NCI-H1694 (cell line): ENCODE measurements at places on chromosomes 5 and 9.

DNA sequence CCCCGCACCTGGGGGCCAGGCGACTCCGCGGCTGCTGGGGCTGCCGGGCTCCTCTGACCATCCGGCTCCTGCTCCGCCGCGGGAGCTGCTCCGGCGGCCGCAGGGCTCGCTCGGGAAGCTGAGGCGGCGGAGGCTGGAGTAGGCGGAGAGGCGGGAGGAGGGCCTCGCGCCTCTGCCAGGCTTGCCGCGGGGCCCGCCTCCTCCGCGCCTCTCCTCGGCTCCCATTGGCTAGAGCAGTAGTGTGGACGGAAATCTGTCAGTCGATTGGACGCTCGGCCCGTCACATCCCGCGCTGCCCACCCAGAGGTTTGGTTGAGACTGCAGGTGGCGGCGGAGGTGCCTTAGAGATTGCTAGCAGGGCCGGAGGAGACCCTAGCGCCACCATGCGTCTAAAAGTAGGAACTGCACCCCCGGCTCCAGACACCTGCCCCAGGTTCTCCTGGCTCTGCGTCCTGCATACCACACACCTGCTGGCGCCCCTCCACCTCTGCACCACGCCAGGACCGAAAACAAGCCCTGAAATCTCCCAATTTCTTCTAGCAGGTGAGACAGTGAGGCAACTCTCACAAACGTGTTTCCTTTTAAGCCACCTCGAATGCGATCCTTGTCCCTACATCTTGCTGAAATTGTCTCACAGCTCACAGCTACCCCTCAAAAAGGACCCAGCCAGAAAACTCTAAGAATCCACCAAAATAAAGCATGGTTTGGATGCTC, at the start of gene SCAI:
Gene SCAI (minus strand): TSS at position 152 of the 714 bp plus-strand sequence. CDS start 91 bp downstream, at position 61.
- DNase-seq = peak; percentile 91

DNA sequence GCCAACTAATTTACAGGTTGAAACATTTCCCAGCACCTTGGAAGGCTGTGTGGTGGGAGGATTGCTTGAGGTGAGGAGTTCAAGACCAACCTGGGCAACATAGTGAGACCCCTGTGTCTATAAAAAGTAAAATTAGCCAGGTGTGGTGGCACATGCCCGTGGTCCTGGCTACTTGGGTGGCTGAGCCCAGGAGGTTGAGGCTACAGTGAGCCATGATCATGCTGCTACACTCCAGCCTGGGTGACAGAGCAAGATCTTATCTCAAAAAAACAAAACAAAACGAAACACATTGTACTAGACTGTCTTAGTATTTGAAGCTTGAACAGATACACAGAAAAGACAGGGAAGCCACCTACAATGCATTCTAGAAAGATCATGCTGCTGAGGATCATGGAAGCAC, 2.8 kb upstream of the HSDL2 start:
- no peak for DNase-seq

DNA sequence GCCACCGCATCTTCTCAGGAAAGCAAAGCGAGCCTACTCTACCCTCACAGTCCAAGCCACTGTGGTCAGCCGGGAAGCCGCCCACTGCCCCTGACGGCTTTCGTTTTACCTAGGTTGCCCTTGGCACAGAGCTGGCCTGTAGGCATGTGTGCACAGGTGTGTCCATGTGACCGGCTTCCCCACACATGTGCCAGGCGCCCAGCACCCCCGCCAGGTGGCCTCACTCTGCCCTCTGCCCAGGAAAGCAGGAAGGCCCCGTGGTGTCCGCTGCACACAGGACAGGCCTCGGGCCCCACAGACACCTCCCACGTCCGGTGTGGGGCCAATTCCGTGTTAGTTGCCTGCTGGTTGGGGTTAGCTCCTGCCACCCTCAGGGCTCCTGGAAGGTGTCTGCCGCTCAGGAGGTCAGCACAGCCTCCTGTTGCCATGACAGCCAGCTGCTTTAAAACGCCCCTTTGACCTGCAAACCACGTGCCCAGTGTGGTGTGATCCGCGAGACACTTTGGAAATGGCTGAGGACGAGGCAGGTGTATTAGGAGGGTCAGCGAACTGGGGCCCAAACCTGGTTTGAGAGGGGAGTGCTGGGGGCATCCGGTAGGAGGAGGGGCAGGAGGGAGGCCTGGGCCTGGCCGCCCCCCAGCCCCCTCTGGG, 28.7 kb downstream of the TPPP start:
- no peak for DNase-seq

DNA sequence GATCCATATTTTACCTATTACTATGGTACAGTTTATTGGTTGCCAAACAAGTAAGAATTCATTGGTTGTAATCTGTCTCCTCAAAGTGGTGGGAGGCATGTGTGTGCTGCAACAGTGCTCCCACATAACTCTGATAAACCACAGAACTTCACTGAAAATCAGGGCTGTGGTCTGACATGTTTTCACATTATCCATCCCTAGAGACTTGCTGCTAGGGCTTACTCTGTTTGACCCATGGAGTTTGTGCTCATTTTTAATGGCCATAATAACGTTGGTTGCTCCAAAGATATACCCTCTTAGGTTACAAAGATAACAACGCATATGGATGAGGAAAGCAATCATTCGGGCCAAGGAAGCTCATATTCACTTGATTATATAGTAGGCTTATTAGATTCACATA, 37.0 kb downstream of the HACD4 start:
- no peak for DNase-seq

GRCh38 chr5:153991168-153991567, 47.5 kb downstream of the FAM114A2 start:
- DNase-seq = no peak

DNA sequence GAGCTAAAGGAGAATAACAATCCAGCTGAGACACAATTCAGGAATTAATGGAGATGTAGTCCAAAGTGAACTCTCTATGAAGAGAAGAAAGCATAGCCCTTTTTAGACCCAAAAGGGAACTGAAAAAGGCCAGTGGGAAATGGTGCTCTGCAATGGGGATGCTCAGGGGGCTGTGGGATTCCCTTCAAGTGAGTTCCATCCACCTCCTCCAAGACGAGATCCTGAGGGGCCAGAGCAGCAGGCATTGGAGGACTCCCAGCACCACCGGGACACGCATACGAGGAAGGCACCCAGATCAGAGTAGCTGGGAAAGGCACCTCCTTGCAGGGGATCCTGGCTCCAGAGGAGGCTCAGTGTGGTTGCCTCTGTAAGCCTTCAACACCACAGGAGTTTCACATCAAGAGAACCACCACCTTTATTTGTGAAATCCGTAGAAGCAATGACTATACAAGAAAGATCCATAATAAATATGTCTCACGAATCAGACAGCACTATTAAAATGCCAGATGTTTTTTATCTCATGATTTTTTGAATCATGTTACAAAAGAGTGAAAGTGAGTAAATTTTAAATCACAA, 288.2 kb downstream of the MED10 start:
- DNase-seq = no peak

GRCh38 chr5:61905613-61906012, 400.4 kb upstream of the KIF2A start:
- DNase-seq = no peak

- DNase-seq = no peak
These were observed 269.4 kb upstream of the IRX1 start for GRCh38 chr5:3325972-3326840.

GRCh38 chr9:111433082-111433481, 51.1 kb downstream of the ECPAS start:
- no peak for DNase-seq

DNA sequence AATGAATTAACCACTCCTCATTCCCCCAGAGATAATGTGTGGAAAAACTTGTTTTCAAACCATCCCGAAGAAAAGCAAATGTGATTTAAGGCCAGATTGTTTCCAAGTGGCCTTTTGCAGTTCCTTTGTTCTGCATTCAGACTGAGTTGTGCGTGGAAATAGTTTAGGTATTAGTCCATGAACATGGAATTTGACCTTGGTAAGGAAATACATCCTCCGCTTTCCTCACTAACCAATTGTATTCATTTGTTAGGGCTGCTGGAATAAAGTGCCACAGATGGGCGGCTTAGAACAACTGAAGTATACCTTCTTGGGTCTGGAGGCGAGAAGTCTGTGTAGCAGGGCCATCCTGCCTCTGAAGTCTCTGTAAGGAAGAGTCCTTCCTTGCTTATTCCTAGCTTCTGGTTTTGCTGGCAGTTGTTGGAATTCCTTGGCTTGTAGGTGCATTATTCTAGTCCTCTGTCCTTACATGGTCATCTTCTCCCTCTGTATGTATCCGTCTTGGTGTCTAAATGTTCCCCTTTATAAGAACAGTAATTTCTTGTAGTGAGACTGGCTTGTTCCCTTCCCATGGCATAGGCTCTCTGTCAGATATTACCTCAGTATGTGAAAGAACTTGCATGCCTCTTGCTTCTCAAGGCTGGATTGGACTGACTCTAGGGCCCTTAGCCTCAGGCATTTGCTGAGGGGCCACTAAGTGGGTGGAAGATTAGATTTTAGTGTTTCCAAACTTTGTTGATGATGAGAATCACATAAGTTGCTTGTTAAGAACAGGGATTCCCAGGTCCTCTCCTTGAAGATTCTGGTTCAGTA, 53.9 kb downstream of the RAI14 start:
- no peak for DNase-seq

GRCh38 chr9:127021664-127022363, 100.6 kb downstream of the ANGPTL2 start:
- peak; percentile 91 for DNase-seq

DNA sequence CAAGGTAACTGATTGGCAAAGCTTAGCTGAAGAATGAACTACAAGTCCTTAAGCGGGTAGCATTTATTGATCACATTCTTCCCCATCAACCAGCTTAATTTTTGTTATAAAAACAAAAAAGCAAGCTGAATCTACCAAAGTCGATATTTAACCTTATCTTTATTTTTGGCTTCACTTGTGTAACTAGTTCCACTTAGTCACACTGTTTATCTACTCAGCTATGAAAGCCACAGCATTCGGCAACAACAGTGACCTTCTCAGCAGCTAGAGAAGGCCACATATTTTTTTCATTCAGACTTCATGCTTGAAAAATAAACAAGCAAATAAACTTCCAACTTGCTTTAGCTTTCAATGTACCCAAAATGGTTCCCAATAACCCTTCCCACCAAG, 69.4 kb downstream of the KLHL3 start:
- DNase-seq = no peak

DNA sequence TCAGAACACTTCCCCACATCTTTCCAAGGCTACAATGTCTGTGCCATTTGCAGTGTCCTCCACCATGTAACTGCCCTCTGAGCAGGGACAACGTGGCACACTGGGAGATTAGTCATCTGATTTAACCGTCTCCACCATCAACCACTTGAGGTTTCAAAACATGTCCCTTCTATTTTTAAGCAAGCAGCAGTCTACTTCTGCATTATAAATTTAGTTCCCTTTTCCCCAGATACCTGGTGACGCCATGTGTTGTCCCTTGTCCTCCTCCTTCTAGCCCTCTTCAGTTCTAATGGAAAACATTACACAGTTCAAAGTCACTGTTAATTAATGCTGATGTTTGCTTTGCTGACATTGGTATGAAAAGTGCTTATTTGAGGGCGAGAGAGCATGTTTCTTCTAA, 52.8 kb downstream of the ATP10B start:
- no peak for DNase-seq

GRCh38 chr5:143484601-143485000, 81.1 kb upstream of the NR3C1 start:
- no peak for DNase-seq

GRCh38 chr5:159422361-159422760, 92.1 kb upstream of the IL12B start:
- no peak for DNase-seq

- DNase-seq = no peak
These were observed 29.8 kb downstream of the SPIN1 start for GRCh38 chr9:88418025-88418424.

DNA sequence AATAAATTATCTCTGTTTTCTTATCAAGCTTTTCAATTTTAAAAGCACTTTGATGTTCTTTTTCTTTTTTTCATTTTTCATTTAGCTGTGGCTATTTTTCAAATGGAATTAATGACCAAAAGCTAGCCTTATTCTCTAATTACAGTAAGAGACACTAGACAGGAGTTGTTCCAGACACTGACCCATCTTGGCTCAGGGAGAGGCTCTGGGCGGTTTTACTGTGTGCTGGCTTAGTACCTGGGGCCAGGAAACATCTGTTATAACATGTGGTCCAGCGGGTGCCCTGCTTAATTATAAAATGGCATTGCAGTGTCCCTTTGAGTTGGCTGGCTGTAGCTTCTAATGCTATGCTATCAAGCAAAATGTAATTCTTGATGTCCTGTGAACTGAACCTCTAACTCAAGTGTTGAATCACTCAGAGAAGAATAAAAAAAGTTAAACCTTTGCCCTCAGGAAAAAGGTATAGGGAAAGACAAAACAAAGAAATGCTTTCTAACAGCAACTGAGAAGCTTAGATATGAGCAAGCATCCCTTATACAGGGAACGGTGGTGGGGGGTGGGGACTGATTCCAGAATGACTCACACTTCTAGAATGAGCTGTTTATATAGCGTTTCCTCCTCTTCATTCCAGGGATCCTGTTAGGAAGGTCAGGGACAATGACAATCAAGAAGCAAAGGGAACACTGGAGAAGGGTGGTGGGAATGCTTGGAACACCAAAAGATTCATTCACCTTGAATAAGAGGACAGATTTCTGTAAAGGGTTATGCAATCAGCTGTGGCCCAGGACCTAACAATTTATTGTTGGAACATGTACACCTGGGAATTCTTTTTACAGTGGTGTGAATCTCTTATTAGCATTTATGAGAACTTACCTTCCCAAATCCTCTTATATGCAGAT, 58.7 kb upstream of the NFIB start:
- DNase-seq = no peak

DNA sequence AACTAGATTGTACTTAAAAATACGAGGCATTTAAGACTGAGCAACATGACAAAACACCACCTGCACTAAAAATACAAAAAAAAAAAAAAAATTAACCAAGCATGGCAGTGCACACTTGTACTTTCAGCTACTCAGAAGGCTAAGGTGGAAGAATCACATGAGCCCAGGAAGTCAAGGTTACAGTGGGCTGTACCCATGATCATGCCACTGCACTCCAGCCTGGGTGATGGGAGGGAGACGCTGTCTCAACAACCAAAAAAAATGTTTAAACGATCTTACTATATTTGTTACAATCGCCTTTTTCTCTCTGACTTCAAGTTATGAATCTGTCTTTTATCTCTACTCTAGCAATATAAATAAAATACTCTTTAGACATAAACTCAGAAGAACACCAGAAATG, 1454.3 kb downstream of the MAT2B start:
- DNase-seq = no peak

DNA sequence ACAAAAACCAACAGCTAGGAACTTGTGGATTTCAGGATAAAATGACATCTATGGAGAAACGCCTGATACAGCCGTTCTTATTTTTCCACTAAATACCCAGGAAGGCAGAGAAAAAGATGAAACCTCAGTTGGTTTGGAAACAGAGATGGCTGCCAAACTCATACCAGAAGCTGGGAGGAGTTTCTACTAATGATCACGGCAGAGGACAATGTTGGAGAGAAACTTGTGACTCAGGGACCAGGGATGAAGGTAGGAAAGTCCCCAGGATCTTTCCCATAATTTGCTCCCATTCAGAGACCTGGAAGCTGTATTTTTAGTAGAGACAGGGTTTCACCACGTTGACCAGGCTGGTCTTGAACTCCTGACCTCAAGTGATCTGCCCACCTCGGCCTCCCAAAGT, 187.1 kb upstream of the IER5L start:
- DNase-seq = no peak
